Large intestine (tissue), 12 donors: ENCODE measurements at places on chromosomes 11 and 22. TPM values are rescaled to one million over a fixed set of nuclear protein-coding genes. Genes with fewer than 3 reads are reported as not detected.

The OR5AP2 gene
- not detected for polyA plus RNA-seq

The TRABD gene
- 41.3 TPM for polyA plus RNA-seq

The MRGPRX4 gene
- not detected for polyA plus RNA-seq

The MTA2 gene
- 51.6 TPM for polyA plus RNA-seq

The NPTXR gene
- polyA plus RNA-seq: 9.8 TPM

The LRRC4C gene
- polyA plus RNA-seq: 3.9 TPM

DNA sequence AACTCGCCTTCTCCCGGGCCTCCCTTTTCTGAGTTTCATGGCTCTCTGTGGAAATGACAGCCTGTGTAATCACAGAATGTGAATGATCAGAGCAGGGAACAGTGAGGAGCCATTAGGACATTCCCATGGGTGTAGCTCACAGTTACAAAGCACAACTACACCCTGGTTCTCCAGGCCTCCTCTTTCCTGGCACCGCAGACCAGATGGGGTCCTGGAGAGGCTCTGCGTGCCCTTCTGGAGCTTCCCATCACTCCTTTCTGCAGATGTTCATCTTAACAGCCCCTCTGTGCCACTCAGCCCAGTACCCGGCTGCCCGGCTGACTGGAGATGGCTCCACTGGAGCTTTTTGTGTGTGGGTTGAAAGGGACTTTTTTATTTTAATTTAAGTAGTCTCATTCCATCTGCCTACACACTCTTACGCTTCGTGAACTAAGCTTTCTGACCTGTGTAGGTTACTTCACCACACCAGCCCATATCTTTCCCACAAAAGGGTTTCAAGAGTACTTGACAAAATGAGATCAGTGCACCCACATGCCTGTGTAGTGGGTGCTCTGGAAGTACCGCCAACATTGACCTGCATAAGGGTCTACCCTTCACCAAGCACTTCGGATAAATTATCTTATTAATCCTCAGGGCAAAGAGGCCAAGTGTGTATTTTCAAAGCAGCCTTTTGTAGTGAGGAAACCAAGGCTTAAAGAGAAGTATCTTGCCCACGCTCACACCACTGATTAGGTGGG lies 29.8 kb downstream of the SREBF2 start:
- peak overlapping the region; percentile 54 for H3K27ac ChIP-seq
- no peak overlapping the region for H3K4me3 ChIP-seq
- no peak for DNase-seq

- H3K36me3 ChIP-seq: no peaks in the 10 kb centered on the region
- peak overlapping the region; percentile 36 for H3K27ac ChIP-seq
- H3K4me3 ChIP-seq: no peak overlapping the region
- no peaks in the 10 kb centered on the region for H3K27me3 ChIP-seq
- DNase-seq: no peak
These were observed 315.2 kb downstream of the BLID start for GRCh38 chr11:121800731-121801393.

- DNase-seq: no peak
- H3K27me3 ChIP-seq: peaks cover 10% of the 10 kb centered on the region
- no peaks in the 10 kb centered on the region for H3K36me3 ChIP-seq
- no peak overlapping the region for H3K4me3 ChIP-seq
These were observed 34.4 kb downstream of the DRD2 start for GRCh38 chr11:113440816-113441215.

DNA sequence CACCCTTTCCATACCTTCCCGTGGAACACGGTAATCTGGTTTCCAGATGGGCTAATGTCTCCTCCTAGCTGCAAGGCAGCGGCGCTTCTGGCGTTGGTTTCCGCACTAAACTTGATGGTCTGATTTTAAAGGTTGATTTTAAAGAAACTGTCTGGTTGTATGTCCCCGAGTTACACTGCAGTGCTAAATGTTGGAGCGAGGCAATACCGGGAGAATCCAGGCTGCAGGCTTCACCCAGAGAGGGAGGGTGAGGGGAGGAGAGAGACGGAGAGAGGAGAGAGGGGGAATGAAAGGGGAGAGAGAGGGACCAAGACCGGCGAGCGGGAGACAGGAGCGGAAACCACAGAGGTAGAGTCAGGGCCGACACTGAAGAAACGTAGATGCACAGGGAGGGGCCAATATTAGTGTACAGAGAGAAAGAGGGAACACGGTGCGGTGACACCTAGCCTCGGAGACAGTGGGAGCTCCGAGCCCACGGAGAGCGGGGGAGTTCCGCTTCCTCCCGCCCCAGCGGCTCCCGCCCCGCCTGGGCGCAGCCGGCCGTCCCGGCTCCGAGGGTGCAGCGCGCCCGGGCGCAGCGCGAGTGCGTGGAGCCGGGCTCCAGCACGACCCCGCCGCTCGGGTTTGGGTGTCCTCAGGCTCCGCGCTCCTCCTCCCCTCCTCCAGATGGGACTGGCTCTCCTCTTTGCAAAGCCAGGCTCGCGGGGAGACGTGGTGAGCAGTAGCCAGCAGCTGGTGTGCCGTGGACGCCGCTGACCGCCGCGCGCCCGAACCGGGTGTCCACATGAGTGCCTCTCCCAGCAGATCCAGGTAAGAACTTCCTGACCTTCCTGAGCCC lies 71.9 kb upstream of the GRAMD1B start:
- H3K4me3 ChIP-seq: peak overlapping the region; percentile 33
- H3K36me3 ChIP-seq: no peaks in the 10 kb centered on the region
- H3K27me3 ChIP-seq: peaks cover 69% of the 10 kb centered on the region
- no peaks in the 10 kb centered on the region for H3K4me1 ChIP-seq
- no peak overlapping the region for H3K27ac ChIP-seq

DNA sequence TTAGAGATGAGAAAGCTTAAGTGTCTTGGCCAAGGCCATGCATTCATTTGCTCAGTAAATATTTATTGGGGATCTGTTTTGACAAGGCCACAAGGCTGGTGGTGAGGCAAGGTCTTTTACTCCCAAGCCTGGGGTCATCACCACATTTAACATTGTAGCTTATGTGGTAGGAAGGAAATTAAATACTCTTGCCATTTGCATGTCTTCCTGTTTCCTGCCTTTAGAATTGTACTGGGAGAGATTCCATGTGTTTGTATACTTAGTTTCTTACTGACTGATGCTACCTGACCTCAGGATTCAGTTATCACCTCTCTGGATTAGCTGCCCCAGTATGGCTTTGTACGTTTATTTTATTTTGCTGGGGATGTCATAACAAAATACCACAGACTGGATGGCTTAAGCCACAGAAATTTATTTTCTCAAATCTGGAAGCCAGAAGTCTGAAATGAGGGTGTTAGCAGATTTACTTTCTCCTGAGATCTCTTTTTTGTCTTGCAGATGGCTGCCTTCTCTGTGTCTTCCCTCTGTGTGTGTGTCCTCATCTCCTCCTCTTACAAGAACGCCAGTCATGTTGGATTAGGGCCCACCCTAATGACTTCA lies 44.8 kb downstream of the SPECC1L start:
- no peak overlapping the region for H3K27ac ChIP-seq
- DNase-seq: no peak
- H3K36me3 ChIP-seq: peaks cover 35% of the 10 kb centered on the region
- H3K4me1 ChIP-seq: no peaks in the 10 kb centered on the region

DNA sequence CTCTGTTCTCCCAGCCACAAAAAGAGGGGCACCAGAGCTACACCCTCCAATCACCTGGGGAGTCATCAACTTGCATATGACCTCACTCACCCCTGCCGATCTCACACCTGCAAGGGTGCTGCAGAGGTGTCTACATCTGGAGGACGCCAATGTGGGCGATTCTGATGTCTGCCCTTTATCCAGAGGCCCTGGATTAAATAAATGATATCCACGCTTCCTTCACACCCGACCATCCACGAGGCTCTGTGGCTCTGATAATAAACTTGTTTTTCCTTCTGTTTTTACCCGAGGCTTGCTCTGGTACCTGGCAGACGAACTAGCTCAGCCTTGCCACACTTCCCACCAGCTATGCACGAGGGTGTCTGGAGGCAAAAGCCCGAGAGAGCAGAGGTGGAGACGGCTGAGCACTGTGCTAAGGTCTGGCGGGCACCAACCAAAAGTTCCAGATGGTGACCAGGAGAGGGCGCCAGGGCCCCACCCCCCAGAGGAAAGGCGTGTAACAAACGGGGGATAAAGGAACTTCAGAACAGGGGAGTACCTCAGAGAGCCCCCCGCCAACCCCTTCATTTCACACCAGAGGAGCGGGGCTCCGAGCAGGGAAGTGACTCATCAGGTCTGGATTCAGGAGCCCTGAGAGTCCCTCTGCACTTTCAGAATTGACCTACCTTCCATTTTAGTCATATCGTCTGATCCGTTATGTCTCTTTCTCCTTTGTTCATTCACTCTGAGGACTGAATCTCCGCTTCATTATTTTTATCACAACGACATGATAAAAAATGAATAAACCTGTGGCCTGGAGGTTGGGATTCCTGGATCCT lies 13.5 kb downstream of the SCN3B start:
- DNase-seq: peak; percentile 37
- no peak overlapping the region for H3K27ac ChIP-seq
- H3K36me3 ChIP-seq: no peaks in the 10 kb centered on the region
- no peaks in the 10 kb centered on the region for H3K4me1 ChIP-seq

DNA sequence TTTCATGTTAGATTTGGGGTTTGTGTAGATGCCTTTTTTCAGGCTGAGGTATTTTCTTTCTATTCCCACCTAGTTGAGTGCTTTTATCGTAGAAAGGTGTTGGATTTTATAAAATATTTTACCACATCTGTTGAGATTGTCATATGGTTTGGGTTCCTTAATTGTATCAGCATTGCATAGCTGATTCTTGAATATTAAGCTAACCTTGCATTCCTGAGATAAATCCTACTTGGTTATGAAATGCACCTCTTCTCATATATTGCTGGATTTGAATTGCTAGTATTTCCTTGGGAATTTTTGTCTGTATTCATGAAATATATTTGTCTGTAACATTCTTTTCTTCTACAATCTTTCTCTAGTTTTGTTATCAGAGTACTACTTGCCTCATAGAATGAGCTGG lies 10.1 kb downstream of the XKR3 start:
- no peak overlapping the region for H3K27ac ChIP-seq
- no peak for DNase-seq
- no peaks in the 10 kb centered on the region for H3K4me1 ChIP-seq
- no peaks in the 10 kb centered on the region for H3K36me3 ChIP-seq
- H3K4me3 ChIP-seq: no peak overlapping the region

DNA sequence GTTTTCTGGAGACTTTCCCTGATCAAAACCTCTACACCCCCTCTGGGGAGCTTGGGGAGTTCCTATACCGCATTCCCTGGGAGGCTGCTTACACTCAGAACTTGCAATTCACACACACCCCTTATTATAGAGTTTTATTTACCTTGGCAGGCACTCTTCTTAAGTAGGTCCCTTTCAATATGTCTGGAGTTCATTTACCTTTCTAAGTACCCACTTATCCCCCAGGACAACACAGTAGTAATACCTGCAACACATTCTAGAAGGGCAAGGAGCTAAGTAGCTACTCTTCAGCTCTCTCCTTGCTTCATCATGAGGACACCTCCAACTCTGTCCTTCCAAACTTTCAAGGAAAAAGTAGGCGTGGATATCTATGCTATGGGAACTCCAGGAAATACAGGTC lies 127.8 kb upstream of the ANO3 start:
- no peaks in the 10 kb centered on the region for H3K4me1 ChIP-seq
- H3K27me3 ChIP-seq: no peaks in the 10 kb centered on the region
- DNase-seq: no peak

DNA sequence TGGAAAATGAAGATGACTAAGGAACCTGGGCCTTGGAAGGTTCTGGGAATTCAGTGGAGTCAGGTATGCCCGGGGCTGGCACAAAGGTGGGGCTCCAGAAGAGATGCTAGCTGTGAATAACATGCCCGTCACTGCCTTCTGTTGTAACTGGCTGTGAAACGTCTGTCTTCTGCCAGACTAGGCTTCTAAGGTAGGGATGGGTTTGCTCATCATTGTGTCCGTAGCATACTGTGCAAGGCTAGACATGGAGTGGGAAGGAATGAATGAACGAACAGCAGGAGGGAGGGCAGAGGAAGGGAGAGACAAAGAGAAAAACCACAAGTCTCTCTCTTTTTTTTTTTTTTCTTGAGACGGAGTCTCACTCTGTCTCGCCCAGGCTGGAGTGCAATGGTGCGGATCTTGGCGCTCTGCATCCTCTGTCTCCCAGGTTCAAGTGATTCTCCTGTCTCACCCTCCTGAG lies 327.4 kb downstream of the MN1 start:
- H3K4me1 ChIP-seq: peaks cover 30% of the 10 kb centered on the region
- no peak overlapping the region for H3K4me3 ChIP-seq
- H3K27me3 ChIP-seq: no peaks in the 10 kb centered on the region
- H3K27ac ChIP-seq: no peak overlapping the region
- no peaks in the 10 kb centered on the region for H3K36me3 ChIP-seq
- DNase-seq: no peak

DNA sequence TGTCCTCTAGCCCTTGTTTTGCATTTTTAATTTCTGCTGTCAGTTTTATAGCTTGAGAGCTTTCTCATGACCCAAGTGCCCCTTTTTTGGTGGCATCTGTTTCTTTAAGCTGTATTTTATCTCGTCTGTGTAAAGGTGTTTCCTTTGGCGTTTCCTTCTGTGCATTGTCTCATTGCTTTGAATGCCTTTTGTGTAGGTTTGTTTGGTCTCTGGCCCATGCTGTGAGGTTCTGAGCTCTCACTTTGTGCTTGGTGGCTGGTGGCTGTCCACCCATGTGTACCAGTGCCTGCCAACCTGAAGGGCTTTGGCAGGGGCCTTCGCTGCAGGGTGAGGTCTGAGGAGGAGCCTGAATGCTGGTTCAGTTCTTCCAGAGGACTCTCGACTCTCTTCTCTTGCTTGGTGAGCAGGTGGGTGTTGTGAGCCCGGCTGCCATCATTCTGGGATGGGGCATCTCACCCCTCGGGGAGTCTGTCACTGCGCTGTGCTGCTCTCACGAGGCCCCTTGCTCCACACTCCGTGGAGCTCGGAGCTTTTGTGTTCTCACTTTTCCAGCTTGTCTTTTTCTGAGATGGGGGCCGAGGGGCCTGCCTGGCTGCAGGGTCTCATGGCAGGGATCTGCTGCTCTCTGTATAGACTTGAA lies 14.9 kb downstream of the AP2A2 start:
- peaks cover 70% of the 10 kb centered on the region for H3K4me1 ChIP-seq
- no peaks in the 10 kb centered on the region for H3K27me3 ChIP-seq
- H3K36me3 ChIP-seq: peaks cover 6% of the 10 kb centered on the region
- peak overlapping the region; percentile 91 for H3K27ac ChIP-seq

- H3K27ac ChIP-seq: no peak overlapping the region
- H3K4me1 ChIP-seq: no peaks in the 10 kb centered on the region
- H3K4me3 ChIP-seq: no peak overlapping the region
- DNase-seq: no peak
- no peaks in the 10 kb centered on the region for H3K36me3 ChIP-seq
These were observed 492.9 kb upstream of the KIRREL3 start for GRCh38 chr11:127493330-127494022.

DNA sequence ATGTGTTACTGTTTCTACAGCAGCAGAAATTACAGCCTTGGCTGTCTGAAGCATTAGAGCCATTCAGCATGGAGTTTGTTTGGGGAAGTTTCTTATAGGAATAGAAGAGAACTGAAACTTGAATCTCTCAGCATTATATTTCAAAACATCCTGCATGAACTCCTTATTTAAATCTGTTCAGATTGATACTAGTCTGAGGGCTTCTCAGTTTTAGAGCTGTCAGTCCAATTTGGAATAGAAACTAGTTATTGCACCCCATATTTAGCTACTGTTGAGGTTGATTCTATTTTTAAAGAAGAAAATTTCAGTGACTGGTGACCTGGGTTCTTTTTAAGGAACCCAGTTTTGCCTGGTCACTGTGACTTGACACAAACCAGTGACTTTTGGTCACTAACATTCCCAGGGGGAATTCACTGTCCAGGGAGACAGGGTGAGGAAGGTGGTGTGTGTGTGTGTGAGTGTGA lies 126.0 kb upstream of the TTC12 start:
- no peak overlapping the region for H3K4me3 ChIP-seq
- H3K36me3 ChIP-seq: no peaks in the 10 kb centered on the region
- DNase-seq: no peak
- no peak overlapping the region for H3K27ac ChIP-seq
- no peaks in the 10 kb centered on the region for H3K27me3 ChIP-seq
